ENCODE measurements at places on chromosomes 3 and 15. TPM values are rescaled to one million over a fixed set of nuclear protein-coding genes. Genes with fewer than 3 reads are reported as not detected.

- no peak for DNase-seq
Measured at GRCh38 chr3:124435467-124435866, 294.8 kb upstream of the UMPS start.

- no peak for DNase-seq
Measured at GRCh38 chr3:140599496-140599895, 78.4 kb upstream of the TRIM42 start.

Gene DUOX1
- 5.2 TPM for polyA plus RNA-seq

Gene HDC
- polyA plus RNA-seq, result 3.5 TPM

DNA sequence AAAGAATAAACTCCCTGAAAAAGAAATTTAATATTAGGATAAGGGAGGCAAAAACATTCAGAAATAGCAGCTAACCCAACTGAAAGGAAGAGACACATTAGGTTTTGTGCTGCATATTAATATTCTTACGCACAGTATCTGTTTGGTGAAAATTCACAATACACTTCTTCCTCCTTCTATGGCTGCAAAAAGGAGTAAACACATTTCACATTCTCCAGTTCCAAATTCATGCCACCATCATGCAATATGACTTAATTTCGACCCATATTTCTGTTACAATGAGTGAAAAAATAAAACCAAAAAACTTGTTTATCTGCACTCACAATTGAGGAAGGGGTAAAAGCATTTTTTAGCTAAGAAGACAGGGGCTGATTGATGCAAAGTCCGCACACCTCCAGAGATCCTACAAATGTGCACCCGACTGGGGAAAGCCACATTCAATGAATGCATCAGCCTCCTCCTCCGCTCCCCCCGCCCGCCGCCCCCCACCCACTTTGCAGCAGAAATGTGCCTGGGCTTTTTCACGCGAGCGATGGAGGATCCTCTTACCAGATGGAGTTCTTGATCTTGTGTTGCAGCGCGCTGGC is 1.0 kb downstream of the RFX7 start:
- peak; percentile 11 for DNase-seq

DNA sequence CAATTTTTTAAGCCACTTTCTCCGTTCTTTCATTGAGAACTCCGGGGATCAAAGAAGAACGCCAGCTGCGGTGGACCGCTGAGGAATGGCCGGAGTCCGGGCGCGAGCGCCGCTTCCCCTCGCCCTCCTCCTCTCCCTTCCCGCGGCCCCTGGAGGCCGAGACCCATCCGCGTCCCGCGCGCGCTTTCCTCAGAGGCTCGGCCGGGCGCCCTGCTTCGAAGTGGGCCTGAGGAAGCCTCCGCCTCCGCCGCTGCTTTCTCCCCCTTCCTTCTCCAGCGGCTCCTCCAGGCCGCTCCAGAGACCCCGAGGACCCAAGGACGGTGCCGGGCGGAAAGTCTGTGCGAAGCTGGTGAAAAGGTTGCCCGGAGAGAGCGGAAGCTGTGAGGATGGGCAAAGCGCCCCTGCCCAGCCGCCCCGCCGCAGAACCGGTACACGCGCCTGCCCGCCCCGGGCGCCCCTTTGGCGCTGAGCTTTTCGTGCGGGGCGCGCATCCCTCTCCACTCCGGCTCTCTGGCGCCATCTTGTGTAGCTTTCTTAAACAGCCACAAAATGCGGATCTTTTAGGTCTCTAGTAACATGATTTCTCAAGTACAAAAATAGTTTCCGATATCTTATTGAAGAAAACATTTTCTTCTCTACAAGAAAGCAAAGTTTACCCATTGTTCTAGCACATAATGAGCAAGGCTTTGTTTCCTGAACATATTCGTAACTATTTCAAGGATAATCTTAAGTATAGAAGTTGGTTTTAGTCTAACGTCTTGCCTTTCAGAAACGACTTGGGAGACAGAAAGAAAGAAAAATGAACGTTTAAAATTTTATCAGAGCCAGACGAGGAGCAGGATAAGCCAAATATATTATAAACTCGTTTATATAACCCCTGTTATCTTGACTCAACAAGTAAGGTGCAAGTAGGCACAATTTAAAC is 59.2 kb upstream of the FAM174B start:
- peak; percentile 87 for DNase-seq

Gene COL8A1
- 1.4 TPM for polyA plus RNA-seq

Gene HIGD1A
- 83.8 TPM for polyA plus RNA-seq

- DNase-seq, result no peak
Measured at GRCh38 chr3:127391436-127392155, 103.8 kb upstream of the PRR20G start.

GRCh38 chr3:31240874-31241273 is 291.9 kb upstream of the STT3B start:
- DNase-seq, result no peak

- no peak for DNase-seq
Measured at GRCh38 chr15:41870689-41871081, 23.2 kb downstream of the SPTBN5 start.

- DNase-seq, result no peak
Measured at GRCh38 chr3:5494905-5495519, 307.5 kb downstream of the EDEM1 start.

- DNase-seq, result no peak
Measured at GRCh38 chr3:20406611-20407011, 220.6 kb upstream of the SGO1 start.

Gene LDHAL6B
- polyA plus RNA-seq, result 0.10 TPM

DNA sequence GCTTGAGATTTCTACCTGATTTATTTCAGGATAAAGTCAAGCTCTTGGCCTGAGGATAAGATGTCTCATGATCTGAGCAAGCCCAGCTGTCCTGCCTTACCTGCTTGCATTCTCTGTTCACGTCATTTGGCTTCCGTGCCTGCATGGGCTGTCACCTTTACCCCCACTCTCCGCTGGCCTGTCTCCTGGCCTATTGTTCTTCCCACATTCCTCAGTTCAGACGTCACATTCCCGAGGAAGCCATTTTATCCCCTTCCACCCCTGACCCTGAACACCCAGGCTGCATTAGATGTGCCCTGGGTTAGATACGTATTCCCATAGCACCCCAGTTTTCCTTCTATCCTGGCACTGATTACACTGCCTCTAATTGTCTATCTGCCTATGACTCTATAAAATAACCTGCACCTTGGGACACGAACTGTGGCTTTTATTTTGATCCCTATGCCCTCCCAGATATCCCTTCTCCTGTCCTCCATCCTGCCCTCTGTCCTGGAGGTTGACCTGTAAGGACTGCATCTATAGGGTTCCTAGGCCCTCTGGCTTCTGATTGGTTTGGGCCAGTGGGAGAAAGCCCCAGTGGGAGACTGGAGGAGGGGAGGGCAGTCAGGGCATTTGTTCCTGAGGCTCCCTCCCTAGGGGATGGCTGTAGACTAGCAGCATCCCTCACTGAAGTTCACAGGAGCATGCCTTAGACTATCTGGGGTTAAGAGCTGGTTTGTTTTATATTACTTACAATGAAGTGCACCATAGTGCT is 19.2 kb upstream of the UBE2Q2 start:
- DNase-seq, result no peak

Gene HESX1
- 4.4 TPM for polyA plus RNA-seq

Gene TM4SF4
- polyA plus RNA-seq, result not detected

DNA sequence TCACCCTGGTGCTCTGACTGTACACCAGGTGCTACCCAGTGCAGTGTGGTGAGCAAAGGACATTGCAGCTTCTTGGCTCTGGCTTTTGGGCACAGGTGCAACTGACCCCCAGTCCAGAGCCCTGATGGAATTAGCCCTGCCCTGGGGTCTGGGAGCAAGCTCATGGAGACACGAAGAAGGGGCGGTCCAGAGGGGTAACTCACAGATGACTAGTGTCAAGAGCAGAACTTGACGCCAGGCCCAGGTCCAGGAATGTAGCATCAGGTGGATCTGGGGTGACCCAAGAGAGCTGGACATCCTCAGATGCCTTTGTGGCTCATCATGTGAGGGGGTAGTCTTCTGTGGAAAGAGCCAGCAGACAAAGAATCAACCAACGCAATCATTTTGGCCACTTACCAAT is 88.9 kb downstream of the ASB7 start:
- DNase-seq, result no peak

DNA sequence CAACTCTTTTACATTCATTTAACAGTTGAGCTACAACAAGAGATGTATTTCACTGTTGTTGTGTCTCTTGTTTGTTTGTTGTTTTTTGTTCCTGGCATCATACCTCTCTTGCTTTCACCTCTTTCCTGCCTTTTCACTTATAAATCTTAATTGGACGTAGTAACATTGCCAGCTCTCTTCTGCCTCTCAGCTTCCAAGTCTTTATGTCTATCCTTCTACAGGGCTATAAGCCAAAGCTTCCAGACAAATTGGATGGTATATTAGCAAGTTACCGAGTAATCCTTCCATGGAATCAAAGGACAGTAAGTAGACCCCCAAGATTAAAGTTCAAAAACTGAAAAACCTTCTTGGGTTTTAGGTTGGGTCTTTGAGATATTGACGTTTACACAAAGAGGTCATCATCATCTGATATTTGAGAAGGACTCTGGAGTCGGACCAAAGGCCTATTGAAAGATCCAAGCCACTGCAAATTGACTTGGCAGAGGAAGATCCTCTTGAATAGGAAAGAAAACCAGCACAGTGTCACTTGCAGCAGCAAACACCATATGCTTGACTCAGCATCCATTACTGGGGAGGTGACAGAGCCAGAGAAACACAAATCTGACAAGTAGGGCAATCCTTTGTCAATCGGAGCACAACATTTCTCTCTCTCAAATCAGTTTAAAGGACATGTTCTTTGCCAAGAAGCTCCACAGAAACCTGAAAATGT is 648.5 kb upstream of the NR2F2 start:
- no peak for DNase-seq

GRCh38 chr3:186003610-186004009 is 65.8 kb upstream of the TRA2B start:
- no peak for DNase-seq

DNA sequence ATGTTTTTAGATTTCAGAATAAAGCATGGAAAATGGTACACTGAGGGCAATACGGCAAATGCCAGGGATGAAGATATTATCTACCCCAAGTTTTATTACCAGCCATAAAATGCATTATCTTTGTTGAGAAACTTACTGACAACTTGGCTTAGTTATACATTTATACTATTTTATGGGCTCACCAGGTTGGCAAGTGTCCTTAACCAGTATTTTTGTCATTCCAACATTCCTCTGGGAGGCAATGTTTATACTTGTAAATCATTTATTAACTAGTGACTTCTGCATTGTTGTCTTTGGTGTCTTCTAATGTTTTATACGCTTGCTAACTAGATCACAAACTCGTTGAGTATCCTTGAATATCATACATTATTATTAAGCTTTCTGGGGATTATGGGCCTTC is 18.0 kb upstream of the ADGRG7 start:
- no peak for DNase-seq

Gene CAND2
- polyA plus RNA-seq, result 10.6 TPM

Measured in right lung (tissue), 10 donors.